ENCODE measurements at places on chromosomes 6 and 20.

GRCh38 chr6:108710030-108710429 lies 138.2 kb upstream of the ARMC2 start:
- no peak for DNase-seq

GRCh38 chr6:121389419-121389818 lies 46.0 kb upstream of the GJA1 start:
- DNase-seq, result no peak

DNA sequence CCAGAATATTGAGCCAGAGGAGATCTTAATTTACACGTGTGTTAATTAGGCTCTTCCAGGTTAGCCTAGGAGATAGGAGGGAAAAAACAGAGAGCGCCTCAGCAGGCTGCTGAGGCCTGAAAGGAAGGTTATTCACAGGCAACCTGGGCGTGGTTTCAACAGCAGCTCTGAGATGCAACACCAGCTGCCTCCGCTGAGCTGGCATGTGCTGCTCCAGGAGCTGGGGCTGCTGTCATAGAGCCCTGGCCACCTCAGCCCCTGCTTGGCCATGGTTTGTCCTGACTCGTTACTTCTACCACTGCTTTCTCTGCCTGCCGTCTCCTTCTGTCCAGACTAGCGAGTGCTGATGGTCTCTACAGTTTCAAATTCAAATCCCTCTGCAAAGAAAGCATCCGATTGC lies 32.4 kb upstream of the RPP40 start:
- no peak for DNase-seq

- DNase-seq, result no peak
Observed at GRCh38 chr6:2450546-2450945, 205.1 kb upstream of the GMDS start.

DNA sequence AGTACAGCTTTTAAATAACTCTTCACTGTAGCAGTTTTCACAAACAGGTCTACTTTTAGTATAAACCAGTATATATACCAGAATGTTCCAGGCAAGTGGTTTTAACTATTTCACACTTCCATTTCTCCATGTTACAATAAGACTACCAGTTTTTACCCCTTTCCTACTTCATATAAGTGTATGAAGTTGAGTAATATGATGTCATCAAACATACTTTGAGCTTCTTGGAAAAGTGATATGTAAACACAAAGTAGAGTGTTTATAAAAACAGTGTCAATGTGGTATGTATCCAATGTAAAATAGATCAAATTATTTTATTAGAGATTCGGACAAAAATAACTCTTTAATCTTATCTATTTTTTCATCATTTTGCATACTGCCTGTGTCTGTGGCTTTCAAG lies 2.5 kb upstream of the PAQR8 start:
- DNase-seq, result no peak

GRCh38 chr6:75402296-75402695 lies 91.3 kb downstream of the FILIP1 start:
- no peak for DNase-seq

DNA sequence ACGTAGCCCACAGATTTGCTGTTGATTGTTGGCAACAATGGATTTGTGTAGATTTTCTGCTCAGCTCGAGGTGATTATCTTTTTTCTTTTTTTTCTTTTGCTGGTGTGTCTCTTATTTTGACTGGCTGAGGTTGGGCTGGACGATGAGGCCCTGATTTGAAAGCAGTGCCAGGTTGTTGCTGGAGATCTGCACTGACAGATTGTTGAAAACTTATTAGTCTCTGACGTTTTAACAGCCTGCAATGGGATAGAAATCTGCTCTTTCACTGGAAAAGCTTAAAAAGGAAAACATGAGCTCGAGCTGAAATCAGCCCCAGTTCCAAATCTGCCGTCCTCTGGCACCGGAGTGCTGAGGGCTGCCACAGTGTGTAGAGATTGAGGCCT lies 87.7 kb downstream of the PDE7B start:
- DNase-seq, result no peak

DNA sequence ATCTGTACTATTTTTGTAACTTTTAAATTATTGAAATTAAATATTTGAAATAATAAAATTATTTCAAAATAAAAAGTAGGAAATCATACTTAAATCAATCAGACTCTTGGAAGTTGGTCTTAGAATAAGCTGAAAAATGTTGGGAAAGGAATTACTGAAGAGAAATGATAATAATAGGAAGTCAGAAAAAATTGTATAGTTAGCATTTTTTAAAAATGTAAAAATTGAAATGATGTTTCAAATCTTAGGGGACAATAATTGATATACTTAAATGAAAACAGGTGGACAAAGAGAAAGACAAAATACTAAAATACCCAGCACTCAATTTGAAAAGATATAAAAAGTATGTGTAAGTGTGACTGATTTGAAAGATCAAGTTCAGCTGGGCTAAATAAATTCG lies 186.1 kb downstream of the BMP2 start:
- DNase-seq, result no peak

GRCh38 chr6:157928428-157928827 lies 53.2 kb upstream of the SYNJ2 start:
- no peak for DNase-seq

GRCh38 chr6:55943329-55943728 lies 67.9 kb upstream of the BMP5 start:
- no peak for DNase-seq

DNA sequence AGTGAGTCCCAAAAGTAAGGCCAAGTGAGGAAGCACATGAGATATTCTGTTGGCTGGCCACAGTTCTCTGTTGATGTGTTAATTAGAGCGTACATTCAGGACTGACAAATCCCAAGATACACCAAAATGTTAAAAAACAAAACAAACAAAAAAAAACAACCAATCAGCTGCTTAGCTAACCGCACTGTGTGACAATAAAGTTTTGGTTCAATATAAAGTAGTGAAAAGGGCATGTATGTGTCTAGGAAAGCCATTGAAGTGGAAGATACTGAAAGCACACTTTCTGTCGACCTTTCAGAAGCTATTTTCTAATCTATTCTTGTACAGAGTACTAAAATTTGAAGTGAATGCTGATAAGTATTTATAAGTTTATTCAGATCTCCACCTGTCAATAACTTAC lies 26.1 kb downstream of the NHLRC1 start:
- no peak for DNase-seq

GRCh38 chr6:70157086-70157485 lies 145.8 kb downstream of the COL9A1 start:
- no peak for DNase-seq

DNA sequence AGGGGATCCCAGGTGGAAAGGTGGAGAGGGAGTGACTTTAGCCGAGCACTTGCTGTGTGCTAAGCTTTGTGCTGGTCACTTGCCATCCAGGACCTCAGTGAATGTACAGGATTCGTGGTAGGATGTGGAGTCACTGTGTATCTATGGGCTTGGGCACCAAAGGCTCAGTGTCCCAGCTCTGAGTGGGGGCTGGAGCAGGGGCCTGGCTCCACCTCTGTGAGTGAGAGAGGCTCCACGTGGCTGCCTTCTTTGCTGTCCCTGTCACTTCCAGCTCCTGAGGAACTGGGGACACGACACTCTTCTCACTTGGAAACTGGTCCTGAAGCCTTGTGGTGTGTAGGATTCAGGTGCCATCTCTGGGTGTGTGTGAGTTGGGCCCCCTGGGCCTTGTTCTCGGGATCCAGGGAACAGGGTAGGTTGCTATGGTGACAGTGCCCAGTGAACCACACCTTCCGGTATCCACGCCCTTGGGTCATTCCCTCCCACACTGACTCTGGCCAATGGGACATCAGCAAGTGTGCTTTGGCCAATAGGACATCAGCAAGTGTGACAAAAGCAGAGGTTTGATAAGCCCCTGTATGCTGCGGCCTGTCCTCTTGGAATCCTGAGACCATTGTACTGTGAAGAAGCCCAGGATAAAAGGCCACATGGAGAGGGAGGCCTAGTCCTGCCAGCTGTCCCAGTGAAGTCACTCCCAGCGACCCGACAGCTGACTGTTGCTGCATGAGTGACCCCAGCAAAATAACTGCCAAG lies 87.7 kb downstream of the CDH22 start:
- no peak for DNase-seq

DNA sequence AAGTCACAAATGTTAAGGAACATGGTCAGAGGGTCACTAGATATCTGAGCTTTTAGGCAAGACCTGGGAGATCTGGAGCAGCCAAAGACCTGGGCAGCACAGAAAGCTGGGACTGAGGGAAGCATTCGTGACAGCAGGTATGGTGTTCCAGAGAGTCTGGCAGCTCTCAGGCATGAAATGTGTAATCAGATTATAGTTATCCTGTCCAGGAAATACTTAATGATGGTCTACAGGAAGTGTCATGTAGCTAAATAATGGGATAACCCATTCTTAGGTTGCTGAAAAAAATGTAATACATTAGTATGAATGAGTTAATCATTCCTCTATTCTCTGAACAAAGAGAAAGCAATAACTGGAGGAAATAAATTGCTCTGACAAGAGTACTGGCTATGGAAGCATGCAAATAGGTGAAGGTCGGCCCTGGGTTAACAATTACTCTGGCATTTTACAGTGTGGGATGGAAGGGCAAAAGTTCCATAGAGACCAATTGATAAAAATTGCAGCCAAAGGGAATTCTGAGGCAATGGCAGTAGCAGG lies 740.5 kb downstream of the CBLN4 start:
- DNase-seq, result no peak

- no peak for DNase-seq
Observed at GRCh38 chr6:158321960-158322359, 9.7 kb downstream of the TULP4 start.

DNA sequence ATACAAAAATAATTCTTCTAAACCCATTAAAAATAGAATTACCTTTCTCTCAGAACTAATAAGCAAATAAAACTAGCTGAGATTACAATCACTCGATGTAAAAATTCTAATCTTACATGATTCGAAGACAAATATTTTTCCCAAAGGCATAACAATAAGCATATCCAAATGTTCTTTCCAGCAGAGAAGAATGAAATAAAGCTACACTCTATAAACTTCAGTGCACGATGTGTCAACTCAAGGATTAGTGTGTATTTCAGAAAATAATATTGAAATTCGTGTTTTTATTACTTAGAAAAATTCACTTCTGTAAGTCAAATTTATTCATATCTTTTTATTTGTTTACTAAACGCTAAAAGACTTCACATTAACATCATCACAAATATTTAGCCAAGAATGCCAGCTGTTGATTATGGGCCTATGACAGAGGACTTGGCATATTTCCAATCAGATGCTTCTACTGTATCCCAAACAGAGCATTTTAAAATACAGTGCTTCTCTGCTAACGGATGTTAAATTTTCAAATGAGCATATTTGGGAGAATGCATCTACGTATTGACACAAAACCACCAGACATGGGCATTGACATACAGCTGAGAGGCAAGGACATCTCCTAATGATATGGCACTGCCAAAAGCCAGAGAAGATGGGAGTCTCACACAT lies 54.7 kb upstream of the PDE7B start:
- no peak for DNase-seq

DNA sequence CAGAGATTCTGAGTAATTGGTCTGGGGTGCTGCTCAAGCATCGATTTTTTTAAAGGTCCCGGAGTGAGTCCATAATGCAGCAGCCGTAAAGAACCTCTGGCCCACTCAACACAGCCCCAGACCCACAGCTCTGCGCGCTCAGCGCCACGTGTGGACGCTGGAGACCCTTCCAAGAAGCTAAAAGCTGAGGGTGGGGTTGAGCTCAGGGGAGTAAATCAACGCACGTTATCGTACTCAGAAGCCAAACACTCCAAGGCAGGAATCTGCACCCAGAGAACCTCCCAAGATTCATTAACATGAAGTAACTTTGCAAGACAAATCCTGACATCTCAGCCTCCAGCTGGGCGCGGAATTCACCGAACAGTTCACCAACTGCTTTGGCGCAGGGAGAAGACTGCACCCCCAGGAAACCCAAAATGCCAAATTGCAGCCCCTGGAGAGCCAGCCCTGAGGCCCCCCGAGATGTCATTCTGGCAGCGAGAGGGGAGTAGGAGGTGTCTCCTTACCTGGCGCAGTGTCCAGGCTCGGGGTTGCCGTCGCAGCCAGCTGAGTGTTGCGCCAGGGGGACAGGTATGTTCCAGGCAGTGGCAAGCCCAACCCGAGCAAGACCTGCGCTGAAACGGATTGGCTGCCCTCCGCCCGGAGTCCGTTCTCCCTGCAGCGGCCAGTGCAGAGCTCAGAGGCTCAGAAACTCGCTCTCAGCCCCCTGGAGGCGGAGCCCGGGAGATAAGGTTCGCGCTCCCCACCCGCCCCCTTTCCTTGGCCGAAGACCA lies at the start of gene COL21A1:
Gene COL21A1 (minus strand): TSS at position 700 of the 773 bp plus-strand sequence. CDS start 64,962 bp downstream, outside the sequence.
- no peak for DNase-seq

DNA sequence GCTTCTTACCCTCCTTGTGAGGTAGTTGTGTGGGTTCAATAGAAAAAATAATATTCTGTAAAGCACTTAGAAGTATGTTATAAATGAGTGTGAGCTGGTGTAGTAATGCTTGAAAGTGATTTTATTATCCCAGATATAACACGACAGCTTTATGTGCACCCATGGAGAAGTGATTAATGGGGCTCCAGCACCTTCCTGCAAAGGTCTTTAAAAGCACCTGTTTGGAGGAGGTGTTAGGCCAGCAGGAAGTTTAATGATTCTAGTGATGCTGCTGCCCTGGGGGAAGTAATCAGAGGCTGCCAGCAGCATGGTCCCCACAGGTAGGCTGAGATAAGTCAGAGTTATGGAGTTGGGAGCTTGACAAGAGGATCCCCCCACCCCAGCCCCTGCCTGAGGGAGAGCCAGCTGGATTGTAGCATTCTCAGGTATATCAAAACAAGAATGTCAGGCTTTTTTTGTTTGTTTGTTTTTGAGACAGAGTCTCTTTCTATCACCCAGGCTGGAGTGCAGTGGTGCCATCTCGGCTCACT lies 166.3 kb downstream of the PHACTR1 start:
- DNase-seq, result no peak
